Panc1 (cell line): ENCODE measurements at places on chromosomes 12 and 14.

- no peak for DNase-seq
These were observed 85.6 kb upstream of the HOXC13 start for GRCh38 chr12:53852992-53853391.

DNA sequence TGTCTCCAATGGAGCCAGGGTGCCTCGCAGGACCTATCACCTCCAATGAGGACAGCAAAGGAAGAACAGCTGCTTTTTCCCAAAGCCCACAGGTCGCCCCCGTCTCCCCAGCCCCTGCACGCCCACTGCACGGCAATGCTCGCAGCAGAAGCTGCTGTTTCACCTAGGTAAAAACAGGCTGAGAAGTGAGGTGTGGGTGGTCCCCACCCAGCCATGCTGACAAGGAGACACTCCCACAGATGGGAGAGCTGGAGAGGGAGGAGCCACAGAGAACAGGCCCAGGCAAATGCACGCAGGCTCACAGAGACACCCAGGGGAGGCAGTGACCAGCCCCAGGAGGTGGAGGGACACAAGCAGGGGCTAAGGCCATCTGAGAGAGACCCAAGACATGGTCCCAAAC lies 10.4 kb downstream of the CFAP73 start:
- no peak for DNase-seq

DNA sequence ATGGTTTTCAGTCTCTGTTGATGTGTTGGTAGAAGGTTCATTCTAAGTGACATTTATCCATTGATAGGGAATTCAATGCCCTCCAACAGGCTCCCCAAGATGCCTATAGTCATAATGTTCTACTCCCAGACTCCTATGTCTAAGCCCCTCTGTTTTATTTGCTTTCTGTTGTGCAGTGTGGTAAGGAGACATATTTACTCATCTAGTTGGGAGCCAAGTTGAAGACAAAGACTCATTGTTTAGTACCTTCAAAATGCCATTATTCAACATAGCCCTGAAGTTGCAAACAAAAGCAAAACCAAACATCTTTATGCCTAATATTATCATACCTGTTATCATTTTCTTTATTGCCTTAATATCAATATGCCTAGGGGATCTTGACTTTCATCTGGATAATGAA lies 302.1 kb downstream of the RMST start:
- no peak for DNase-seq

- DNase-seq = no peak
These were observed 167.2 kb upstream of the CNTN1 start for GRCh38 chr12:40525054-40525453.

DNA sequence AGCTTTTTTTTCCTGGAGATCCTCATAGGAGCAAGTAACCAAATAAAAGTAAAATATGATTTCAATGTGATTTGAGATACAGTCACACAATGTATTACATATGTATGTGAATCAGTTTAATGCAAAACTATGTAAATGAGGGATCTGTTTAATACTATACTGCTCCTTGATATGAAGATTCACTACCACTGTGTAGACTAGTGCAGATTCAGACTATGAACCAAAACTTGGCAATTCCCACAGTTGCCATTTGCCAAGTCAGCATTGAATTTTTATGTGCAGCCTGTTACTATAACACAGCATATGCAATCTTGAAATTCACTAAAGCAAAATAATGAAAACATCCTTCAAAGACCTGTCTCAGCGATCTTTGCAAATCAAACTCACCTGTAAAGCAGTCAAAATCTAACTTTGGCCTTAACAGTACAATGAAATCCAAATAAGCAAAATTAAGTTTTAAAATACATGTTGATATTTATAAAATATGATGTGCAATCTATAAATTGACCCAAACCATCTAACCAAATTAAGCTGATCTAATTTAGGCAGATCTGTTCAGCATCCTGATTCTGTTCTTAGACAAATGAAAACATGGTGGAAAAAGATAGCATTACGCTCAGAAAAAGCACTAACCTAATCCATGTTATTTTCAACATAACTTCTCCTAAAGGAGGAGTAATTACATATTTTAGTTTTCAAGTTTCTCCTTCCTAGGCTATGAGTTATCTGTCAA lies 25.5 kb upstream of the LMNTD1 start:
- DNase-seq = no peak

DNA sequence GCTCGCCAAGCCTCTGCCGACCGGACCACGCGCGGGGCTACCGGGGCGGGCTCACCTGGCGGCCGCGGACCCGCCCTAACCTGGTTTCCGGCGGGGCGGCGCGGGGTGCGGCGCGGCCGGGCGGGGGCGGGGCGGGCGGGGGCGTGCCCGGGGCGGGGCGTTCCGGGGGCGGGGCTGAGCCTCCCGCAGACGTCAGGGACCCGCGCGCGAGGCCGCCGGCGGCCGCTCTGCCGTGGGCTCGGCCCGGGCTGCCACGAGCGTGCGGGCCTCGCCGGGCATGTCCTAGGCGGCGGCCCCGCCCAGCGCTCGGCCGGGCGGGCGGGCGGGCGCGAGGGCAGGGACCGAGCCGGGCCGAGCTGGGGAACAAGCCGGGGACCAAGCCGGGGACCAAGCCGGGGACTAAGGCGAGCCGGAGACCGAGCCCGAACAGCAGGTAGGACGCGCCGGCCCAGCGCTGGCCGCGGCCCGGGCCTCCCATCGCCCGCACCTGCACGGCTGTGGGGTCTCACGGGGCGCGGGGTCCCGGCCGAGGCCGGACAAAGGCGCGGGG lies at the start of gene CEP170B:
Gene CEP170B, plus strand, starts transcription at position 188 of the 550 bp plus-strand sequence. CDS start 3,183 bp downstream, outside the sequence.
- DNase-seq = no peak

- no peak for DNase-seq
These were observed 105.4 kb downstream of the GPHN start for GRCh38 chr14:66613344-66613743.

DNA sequence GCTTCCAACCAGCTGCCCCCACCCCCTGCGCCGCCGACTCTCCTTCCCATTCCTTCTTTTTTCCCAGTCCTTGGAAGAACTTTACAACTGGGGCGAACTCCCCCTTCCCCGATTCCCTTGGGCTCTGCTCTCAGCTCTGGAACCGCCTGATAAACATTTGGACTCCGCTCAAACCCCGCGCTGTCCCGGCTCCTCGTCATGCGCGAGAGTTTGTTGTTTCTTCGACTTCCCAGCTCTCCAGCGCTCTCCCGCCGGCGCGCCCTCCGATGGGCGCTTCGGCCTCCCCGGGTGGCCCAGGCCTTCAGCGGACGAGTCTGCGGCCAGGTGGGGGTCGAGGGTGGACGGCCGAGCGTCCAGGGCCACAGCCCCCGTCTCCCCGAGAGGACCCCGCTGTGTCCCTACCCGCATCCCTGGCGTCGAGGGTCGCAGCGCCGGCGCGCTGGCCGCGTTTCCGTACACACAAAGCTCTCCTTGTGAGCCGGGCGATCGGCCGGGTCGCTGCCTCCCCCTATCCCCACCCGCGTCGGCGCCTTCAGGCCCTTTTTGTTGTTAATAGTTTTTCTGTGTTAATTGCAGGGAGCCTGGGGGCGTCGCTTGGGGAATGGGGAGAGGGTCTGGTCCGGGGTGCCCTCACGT lies 847 bp downstream of the MMP14 start:
- no peak for DNase-seq

DNA sequence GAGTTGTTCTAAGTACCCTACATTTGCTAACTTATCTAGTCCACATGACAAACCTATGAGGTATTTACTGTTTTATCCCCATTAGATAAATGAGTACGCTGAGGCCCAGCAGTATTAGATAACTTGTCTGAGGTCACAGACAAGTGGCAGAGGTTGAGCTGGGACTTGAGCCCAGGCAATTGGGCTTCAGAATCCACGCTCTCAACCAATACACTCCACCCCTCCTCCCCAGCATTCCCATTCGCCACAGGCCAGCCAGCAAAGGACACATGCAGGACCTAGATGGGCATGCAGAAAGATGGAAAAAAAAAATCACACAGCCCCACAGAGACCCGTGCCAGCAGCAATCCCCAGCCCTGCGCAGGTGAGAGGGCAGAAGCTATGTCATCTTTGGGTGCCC lies 12.4 kb downstream of the HDAC7 start:
- no peak for DNase-seq

DNA sequence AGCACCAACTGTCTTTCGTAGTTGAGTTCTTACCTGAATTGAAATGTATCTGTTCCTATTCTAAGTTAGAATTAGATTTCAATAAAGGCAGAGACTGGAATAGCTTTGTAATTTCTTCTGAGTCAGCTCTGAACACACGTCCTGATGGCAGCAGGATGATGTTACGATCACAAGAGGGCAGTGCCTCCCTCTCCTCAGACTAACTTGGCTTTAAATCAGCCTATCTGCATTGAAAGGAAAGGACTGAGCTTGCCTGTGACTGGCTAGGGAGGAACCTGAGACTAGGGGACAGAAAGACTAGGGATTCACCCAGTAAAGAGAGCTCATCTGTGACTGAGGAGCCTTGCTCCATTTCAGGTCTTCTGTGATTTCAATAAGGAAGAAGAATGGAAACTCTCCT lies 323.7 kb upstream of the OR4E1 start:
- DNase-seq = no peak

DNA sequence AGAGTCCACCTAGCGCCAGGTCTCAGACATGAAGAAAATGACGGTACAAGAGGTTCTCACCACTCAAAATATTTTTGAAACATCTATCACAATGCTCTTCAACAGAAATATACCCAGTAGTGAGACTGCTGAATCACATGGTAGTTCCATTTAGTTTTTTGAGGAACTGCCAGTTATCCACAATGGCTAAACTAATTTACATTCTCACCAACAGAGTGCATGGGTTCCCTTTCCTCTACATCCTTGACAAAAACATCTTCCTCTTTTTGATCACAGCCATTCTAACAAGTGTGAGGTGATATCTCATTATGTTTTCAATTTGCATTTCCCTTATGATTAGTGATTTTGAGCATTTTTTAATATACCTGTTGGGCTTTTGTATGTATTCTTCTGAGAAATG lies 5.7 kb upstream of the GPR65 start:
- DNase-seq = no peak

DNA sequence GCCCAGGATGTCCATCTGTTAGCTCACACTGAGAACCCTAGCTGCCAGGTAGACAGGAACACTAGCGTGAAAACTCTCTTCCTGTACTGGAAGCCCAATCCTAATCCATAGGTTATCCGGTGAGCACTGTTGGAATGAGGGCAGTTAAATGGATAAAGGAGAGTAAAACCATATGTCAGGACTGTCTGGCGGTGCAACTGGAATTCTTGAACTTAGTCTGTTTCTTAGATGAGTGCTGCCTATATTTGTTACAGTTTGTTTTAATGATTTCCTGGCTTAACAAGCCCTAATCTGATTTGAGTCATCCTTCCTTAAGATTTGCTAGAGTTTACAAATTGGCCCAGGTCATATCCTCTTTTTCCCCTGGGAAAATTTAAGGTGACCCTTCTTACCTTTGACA lies 104.7 kb downstream of the ANO4 start:
- DNase-seq = no peak

- no peak for DNase-seq
These were observed 97.4 kb downstream of the ADGRD1 start for GRCh38 chr12:131051155-131051473.

DNA sequence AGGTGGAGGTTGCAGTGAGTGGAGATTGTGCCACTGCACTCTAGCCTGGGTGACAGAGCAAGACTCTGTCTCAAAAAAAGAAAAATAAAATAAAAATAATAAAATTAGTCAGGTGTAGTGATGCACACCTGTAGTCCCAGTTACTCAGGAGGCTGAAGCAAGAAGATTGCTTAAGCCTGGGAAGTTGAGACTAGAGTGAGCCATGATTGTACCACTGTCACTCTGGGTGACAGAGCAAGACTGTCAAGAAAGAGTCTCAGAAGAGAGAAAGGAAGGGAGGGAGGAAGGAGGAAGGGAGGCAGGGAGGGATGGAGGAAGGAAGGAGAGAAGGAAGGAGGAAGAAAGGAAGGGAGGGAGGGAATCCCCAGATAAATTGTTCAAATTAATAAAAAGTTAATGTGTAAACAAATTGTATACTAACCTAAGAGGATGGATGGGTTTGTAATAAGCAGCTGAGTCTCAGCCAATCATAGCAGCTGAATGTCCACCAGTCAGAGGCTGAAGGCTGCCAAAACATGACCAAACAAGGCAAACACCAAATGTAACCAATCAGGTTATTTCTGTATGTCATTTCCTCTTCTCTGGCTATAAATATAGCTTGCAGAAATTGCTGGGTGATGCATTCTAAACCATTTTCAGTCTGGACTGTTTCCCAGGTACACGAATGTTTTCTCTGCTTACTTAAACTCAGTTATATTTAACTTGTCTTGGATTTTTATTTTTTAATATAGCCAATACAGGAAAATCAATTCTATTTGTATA lies 6.1 kb upstream of the CDCA4 start:
- no peak for DNase-seq

- DNase-seq = no peak
These were observed 11.6 kb downstream of the POMT2 start for GRCh38 chr14:77309131-77309530.

DNA sequence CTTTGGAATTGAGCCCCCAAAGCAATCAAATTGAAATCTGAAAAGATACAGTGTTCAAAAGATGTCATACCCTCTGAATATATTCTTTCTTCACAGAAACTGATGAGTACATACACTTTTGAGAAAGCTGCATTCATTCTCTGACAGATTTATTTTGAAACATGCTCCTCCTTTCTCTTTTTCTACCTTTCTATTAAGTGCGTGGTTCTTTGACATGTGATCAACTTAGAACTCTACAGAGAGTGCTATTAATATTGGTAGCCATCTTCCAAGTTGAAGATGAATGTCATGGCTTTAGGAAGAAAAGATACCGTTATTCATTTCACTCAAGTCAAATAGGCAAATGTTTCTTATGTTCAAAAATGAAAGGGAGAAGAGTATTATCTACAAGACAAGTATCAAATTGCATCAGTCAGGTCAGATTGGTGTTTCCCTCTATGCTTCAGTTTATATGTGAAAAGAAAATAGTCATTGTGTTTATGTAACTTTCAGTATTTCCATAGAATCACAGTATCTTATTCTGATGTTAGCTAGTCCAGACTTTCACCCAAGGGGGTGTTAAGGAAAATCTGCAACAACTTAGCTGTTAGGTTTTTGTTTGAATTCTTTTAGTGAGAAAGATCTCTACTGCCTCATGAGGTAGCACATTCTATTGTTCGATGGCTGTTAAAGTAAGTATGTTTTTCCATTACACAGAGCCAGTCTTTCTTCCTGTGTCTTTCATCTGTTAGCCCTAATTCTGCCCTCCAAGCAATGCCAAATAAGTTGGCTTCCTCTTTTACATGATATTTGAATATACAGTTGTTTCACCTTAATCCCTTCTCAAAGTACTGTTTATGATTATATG lies 55.4 kb upstream of the GARIN2 start:
- DNase-seq = no peak

DNA sequence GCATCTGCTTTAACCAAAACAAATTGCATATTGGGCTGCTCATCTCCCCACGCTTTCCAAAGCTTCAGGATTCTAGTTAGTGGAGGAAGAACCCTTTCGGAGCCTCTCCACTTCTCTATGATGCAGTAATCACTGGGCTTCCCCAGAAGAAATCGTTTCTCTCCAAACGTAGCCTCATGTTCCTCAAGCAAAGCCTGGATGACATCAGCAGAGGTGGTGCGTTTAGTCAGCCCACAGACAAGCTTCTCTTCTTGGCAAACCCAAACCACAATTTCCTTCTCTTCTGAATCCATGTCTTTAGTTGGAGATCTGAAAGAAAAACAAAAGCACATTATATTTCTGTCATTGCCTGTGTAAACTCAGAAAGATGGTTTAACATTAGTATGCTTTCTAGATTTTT lies 30.6 kb downstream of the RASSF9 start:
- DNase-seq = no peak
